ENCODE measurements at places on chromosomes 7 and 10.

DNA sequence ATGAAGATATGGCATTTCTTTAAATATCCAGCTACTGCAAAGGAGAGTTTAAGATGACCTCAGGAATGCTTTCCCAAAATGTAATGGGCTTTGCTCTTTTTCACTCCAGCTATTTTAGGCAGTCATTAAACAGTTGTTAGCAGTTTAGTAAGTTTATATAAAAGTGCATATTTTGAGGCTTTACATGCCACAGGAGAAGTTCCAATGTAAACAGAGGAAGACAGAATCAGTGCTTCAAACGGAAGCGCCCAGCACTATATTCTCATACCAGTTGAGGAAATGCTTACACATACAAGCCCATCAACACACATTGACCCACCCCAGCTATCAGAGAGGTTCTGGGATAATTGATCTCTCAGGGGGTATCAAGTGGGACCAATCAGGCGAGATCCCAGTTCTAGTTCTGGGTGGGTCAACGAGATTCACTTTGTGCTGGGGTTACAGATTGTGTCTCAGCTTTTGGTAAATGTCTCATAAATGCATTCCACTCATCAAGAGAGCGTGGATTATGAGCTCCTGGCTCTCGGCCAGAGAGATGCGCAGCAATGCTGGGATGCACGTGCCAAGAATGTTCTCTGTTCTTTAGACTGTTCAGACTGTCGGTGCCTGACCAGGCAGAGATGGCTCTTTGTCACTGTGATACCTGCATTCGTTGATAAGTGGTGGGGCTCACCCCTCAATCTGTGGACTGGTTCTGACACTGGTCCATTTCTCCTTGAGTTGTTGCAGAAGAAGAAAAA is 55.0 kb downstream of the CACNB2 start:
- peak; percentile 28 for DNase-seq

- peak; percentile 87 for DNase-seq
Observed at GRCh38 chr10:119165171-119166117, at the start of gene SFXN4. TSS of gene SFXN4 (minus strand) at chr10:119165714. CDS start at chr10:119165647, 67 bp downstream.

DNA sequence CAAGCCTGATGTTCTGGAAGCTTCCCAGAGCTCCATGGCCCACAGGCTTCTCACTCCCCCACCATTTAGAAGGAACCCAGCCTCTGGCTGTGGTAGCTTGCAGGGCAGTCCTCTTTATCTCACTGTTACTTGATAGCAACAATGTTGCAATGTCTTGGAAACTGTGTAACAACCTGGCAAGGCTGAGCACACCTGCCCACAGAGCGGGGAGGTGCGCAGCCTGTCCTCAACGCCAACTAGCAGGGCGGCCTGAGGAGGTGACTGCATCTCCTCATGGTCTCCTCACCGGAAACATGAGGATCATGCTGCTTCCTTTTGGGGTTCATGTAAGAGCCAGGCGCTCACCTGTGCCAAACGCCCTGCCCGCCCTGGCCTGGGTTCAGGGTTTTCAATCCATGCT is 43.7 kb upstream of the INSIG1 start:
- DNase-seq = no peak

DNA sequence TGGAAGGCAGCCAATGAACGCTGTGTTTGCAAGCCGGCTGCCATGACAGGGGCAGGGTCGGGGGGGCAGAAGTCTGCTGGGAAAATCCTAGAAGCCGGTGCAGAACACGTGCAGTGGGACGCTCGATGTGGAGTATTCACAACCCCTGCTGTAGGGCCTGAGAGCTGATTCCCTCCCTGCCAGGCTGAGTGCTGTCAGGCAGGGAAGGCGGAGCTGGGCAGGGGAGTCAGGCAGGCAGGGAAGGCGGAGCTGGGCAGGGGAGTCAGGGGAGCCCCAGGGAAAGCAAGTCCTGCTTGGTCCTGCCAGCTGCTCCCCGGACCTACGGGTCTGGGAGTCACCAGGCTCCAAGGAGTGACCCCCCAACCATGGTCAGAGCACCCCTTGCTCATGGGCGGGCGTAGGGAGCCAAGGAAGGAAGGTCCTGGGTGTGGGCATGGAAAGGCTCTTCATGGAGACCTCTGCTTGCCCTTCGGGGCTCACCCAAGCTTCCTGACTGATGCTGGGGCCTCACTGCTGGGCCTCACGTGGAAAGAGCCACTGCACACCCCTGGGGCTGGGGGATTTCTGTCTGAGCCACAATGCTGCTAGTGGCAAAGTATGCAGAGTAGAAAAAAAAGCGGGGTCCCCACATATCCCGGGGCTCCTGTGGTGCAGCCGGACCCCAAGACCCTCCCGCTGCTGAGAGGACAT is 4.2 kb downstream of the CNPY1 start:
- no peak for DNase-seq

- no peak for DNase-seq
Observed at GRCh38 chr10:44264244-44264643, 120.7 kb downstream of the CXCL12 start.

DNA sequence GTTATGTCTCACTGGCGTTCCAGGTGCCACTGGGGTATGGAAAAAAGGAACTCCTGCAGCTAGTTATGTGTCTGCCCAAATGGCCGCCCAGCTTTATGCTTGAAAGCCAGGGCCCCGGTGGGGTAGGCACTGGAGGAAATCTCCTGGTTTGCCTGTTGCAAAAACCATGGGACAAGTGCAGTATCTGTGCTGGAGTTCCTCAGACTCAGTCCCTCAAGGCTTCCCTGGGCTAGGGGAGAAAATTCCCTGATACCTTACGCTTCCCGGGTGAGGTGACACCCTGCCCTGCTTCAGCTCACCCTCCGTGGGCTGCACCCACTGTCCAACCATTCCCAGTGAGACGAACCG is 90.3 kb upstream of the CDK6 start:
- no peak for DNase-seq

DNA sequence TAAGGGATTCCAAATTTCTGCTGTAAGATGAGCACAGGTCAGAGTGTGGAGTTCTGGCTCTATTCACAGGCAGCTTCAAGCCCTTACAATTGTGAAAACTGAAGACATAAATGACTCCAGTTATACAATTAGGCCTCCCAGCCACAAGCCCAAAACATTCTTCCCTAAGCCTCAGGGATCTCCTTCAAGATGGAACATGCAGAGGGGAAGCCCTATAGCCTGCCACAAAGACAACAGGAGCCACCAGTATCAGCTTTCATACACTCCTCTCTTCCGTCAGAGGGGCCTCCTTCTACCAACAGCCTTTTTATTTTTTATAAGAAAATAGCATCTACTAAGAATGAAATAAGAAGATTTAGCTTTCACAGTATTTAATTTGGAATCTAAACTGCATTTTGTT is 46.5 kb downstream of the DLD start:
- DNase-seq = peak; percentile 33

DNA sequence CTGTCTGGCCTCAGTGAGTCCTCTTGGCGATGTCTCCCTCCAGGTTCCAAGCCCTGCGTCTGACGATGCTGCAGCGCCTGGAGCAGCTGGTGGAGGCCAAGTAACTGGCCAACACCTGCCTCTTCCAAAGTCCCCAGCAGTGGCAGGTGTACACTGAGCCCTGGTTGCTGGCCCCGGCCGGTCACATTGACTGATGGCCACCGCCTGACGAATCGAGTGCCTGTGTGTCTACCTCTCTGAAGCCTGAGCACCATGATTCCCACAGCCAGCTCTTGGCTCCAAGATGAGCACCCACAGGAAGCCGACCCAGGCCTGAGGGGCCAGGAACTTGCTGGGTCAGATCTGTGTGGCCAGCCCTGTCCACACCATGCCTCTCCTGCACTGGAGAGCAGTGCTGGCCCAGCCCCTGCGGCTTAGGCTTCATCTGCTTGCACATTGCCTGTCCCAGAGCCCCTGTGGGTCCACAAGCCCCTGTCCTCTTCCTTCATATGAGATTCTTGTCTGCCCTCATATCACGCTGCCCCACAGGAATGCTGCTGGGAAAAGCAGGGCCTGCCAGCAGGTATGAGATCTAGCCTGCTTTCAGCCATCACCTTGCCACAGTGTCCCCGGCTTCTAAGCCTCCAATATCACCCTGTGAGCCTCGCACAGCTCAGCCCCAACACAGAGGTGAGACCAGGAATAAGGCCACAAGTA is 7.3 kb upstream of the ZNF22 start:
- DNase-seq = no peak

DNA sequence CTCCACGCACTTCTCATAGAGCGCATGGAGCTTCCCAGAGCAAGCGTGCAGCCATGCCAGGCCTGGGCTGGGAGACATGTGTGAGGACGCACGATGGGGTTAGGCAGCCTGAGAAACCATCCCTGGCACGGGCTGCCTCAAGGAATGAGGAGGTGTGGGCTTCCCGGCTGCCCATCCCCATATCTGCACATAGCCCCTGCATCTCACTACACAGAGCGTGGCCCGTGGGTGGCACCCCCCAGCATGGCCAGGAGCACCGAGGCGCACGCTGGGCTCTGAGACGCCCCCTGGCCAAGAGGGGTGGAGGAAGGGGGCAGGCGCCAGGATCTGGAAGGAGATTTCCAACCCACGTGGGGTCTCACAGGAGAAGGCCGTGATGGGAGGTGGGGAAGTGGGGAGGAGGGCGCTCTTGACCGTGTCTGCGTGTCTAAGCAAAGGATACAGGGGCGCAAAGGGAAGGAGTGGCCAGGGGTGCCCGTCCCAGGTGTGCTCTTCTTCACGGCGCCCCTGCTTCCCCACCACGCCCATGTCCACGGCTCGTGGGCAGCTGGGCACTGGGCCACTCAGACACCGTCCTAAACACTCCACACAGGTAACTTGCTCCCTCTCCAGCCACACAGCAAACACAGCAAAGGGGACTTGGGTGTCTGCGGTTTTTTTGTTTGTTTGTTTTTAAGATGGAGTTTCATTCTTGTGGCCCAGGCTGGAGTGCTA is 340.5 kb downstream of the PTPRN2 start:
- no peak for DNase-seq

DNA sequence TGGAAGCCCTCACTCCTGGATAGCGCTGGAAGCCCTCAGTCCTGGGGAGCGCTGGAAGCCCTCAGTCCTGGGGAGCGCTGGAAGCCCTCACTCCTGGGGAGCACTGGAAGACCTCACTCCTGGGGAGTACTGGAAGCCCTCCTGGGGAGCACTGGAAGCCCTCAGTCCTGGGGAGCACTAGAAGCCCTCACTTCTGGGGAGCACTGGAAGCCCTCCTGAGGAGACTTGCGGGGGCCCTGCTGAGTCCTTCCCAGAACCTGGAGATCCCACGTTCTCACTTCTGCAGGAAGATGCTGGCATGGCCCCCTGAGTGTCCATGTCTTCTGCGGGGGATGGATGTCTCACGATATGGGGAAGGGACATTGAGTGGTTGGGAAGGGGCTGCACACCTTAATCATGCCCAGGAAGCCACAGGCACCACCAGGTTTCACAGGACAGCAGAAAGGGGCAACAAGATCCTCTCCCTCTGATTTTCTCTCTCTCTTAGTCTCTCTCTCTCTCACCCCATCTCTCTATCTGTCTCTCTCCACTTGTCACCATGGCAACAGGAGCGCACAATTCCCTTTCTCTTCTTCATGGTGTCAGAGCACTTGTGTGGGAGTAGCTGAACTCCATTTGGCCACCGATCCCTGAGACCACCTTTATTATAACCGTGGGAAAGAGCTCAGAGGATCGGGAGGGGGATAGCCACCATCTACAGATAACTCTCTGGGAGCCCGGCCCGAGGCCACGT is 267.0 kb downstream of the TCERG1L start:
- no peak for DNase-seq

DNA sequence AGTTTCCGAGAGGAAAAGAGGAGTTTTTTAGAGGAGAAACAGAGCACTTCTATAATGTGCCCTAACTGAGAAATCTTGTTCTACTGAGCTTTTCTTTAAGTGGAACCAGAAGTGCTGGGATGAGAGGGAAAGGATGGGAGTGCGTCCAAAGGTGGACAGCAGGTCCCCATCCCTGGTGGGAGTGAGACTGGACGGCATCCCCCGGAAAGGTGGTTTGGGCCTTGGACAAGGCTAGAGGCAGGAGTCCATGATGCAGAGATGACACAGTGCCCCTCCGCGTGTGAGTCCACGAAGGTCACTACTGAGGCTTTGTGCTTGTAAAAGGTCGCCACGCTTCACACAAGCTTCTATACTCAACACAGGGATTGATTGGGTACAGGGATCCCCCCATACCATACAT is 6.1 kb upstream of the EN2 start:
- no peak for DNase-seq

DNA sequence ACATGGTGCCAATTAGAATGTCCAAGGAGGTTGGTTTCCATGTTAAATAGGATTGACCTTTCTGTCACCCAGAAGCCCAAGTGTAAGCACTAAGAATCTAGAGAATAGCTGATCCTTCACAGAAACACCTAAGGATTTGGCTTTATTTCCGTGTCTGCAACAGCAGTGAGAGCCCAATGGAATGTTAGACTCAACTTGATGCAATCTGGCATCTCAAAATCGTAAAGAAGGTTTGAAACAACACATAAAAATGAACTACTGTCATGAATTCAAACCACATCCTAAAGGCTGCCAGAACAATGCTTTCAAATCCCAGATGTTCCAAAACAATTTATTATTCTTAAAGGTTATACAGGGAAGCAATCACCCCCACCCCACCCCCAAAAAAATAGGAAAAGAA is 18.6 kb downstream of the PPP1R3C start:
- no peak for DNase-seq

DNA sequence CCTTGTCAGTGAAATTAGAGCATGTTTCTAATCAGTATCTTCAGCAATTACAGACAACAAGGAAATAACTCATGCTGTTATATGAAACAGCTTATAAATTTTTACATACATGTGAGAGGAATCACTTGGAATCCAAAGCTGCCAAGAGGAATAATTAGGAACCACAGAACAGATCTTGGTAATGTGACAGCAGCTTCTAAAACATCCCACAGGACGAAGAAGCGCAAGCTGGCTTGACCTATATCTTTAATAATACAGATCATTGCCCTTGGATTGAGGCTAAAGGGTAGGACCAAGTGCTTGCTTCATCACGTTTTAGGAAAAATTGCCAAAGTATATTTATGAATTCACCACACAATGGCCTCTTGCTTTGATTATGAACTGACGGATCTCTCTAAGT is 869.8 kb downstream of the LRMDA start:
- no peak for DNase-seq

DNA sequence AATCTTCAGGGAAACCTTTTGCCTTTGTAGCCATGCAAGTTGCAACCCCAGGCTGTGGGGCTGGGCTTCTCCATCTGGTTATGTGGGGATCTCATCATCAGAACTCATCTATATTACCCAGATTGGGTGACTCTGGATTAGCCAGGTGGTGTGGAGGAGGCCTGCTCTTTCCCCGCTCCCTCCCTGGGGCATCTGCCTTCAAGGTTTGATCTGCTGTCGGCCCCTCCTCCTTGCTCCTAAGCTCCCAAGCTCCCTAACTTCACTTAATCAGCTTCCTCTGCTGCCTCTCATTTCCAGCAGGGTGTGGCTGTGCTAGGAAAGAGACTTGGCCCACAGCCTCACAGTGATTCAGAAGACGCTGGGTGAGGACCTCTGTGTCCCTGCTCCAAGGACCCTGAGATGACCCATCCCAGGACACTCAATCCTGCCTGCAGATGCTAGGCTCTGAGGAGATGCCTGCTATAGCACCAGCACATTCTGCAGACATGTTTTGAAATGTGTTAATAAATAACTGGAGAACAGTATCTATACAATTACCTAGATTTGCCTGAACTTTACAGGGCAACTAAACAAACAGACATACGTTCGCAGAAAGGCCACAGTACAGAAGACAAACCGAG is 392.1 kb upstream of the PODXL start:
- peak; percentile 50 for DNase-seq

GRCh38 chr7:41085244-41085643 is 617.6 kb downstream of the INHBA start:
- DNase-seq = no peak
